CD4-positive, alpha-beta memory T cell (primary cell): ENCODE measurements at places on chromosomes 3 and 15. TPM values are rescaled to one million over a fixed set of nuclear protein-coding genes. Genes with fewer than 3 reads are reported as not detected.

- DNase-seq, result no peak
These were observed 981.2 kb downstream of the NSUN3 start for GRCh38 chr3:95044101-95044500.

The PLCB2 gene
- total RNA-seq, result 219 TPM

DNA sequence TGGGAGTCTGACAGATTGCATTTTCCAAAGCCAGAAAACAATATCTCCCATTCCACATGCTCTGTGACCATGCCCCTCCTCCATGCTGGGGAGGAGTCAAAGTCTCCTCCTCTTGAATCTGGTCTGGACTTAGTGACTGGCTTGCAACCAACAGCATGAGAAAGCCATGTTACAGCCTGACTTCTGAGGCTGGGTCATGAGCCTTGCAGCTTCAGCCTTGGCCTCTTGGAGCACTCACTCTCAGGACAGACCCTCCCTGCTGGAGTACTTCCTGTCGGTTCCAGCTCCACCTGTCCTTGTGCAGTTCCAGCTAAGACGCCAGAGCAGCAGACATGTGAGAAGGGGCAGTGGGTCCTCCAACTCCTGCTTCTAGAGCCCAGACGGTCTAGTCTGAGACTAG lies 49.7 kb upstream of the RBSN start:
- no peak for DNase-seq

The SEMA3F gene
- not detected for total RNA-seq

- DNase-seq, result no peak
These were observed 65.2 kb downstream of the LSM3 start for GRCh38 chr3:14243782-14244181.

GRCh38 chr15:56242576-56243162 lies 1.0 kb downstream of the RFX7 start:
- DNase-seq, result peak; percentile 41

The ANKRD28 gene
- total RNA-seq, result 42.0 TPM

GRCh38 chr3:30658328-30659052 lies 52.1 kb downstream of the TGFBR2 start:
- peak; percentile 77 for DNase-seq

DNA sequence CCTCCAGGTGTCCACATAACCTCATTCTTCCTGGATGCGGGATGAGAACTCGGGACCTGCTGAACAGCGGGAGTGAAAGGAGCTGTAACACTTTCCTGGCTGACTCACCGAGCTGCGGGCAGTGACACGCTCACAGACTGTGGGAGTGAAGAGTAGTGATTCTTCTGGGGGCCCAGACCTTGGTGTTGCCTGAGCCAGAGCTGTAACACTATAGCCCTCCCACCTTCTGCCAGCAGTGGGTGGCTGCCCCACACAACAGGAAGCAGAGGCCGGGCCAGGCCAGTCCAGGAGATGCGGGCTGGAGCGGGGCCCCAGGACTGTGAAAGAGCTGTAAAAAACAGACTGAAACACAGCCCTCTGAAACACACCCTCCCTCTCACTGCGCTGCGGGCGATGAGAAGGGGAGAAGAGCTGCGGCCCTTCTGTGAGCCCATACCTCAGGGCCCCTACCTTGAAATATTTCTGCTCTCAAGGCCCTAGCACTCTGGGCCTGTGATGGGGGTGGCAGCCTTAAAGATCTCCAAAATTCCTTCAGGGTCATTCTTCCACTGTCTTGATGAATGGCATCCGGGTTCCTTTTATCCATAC lies 464.0 kb upstream of the CCDC54 start:
- DNase-seq, result no peak

The AGBL1 gene
- total RNA-seq, result not detected

DNA sequence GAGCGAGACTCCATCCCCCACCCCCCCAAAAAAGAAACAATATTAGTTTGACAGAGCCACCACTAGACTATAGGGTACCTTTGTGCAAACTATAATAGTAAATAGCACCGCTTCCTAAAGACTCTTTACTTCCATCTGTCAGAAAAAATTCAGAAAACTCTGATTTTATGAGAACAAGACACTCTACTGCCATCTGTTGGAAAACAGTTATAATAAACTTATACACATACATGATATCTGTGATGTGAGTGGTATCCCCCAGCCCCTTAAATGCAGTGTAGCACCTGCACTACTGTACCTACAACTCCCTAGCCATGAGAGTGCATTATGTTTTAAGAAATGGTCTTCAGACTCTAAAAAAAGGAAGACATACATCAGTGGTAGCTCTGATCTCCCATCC lies 47.1 kb upstream of the CTDSPL start:
- no peak for DNase-seq

DNA sequence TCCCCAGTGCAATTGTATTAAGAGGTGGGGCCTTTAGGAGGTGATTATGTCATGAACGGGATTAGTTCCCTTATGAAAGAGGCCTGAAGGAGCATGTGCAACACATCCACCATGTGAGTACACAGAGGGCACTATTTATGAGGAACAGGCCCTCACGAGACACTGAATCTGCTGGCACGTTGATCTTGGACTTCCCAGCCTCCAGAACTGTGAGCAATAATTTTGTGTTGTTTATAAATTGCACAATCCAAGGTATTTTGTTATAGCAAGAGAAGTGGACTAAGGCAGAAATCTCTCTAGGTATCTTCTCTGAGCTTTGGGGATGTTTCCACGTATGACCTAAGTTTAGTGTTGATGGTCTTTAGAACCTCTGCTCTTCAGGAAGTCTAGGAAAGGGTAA lies 149.3 kb upstream of the CBLB start:
- DNase-seq, result no peak

GRCh38 chr3:30317561-30317960 lies 288.8 kb upstream of the TGFBR2 start:
- no peak for DNase-seq

The POC1A gene
- 1.1 TPM for total RNA-seq

The C3orf85 gene
- total RNA-seq, result not detected

DNA sequence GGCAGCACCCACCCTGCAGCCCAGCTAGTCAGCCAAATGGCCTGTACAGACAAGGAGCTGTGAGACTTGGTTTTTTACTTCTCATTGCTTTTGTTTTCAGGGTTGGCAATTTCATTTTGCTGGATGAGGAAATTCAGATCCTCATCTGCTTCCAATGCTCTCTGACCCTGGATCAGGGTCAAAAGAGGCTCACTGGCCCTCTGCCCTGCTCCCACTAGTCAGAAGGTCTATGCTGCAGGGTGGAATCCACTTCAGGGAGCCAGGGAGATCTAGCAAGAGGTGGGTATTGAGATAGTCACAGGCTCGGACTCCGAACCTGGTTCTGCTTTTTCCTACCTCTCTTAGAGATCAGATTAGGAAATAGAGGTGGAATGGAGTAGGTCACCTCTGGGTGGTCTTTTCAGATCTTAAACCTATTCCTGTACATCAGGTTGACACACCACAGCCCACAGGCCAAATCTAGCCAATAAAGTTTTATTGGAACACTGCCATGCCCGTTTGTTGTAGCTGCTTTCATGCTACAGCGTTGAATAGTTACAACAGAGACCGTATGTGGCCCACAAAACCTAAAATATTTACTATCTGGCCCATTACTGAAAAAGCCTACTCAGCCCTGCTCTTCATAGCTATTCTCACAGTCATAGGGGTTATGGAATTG lies 26.4 kb upstream of the GLCE start:
- no peak for DNase-seq

DNA sequence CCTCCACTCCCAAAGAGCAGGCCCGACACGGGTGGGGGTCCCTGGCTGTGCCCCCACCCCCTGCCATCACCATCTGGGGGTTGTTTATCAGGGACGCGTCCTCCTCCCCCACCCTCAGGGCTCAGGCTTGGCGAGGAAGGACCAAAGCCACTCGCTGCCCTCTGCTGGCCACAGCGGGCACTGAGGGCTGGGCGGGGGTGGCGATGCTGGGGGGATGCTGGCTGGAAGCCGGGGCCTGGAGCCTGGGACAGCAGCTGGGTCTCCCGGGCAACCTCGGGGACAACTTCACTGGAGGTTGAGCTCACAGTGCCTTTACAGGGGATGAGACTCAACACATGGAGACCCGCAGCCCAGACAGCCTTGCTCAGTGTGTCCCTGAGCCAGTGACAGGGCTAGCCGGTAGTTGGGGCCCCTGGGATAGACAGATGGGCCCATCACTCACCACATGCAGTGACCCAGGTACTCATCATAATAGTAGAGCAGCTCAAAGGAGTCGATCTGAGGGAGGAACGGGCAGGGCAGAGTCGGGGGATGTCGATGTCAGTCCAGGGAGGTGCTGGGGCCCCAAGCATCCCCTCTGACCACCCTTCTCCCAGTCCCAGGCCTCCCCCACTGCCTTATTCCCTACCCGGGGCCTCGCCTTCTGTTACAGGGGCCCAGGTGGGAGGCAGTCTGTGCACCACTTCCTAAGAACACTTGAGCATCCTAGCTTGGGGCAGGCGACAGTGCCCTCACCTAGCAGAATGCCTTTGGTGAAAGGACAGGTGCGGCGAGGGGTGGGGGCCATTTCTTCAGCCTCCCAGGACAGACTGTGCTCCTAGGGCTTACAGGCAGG lies 5.9 kb upstream of the CALML4 start:
- DNase-seq, result peak; percentile 31

The FBXL2 gene
- not detected for total RNA-seq

The WNT7A gene
- 18.0 TPM for total RNA-seq
